ENCODE measurements at places on chromosomes 11 and 22. TPM values are rescaled to one million over a fixed set of nuclear protein-coding genes. Genes with fewer than 3 reads are reported as not detected.

- DNase-seq, result no peak
Measured at GRCh38 chr11:117072517-117073461, 25.4 kb downstream of the SIK3 start.

- DNase-seq, result no peak
Measured at GRCh38 chr11:116984186-116984585, 114.0 kb downstream of the SIK3 start.

DNA sequence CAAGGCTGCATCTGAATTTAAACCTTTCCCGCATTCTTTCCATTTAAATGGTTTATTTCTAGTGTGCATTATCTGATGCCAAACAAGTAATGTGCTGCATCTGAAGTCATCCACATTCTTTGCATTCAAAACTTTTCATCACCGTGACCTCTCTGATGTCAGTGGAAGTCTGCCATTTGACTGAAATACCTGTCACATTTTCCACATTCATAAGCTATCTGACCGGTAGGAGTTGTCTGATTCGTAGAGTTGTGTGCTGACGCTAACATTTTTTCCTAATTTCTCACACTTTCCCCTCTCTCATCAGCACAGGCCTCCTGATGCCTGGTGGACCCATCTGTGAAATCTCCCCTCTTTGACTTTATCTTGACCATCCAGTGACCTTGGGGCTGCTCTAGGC, 79.9 kb upstream of the BARX2 start:
- no peak for DNase-seq

DNA sequence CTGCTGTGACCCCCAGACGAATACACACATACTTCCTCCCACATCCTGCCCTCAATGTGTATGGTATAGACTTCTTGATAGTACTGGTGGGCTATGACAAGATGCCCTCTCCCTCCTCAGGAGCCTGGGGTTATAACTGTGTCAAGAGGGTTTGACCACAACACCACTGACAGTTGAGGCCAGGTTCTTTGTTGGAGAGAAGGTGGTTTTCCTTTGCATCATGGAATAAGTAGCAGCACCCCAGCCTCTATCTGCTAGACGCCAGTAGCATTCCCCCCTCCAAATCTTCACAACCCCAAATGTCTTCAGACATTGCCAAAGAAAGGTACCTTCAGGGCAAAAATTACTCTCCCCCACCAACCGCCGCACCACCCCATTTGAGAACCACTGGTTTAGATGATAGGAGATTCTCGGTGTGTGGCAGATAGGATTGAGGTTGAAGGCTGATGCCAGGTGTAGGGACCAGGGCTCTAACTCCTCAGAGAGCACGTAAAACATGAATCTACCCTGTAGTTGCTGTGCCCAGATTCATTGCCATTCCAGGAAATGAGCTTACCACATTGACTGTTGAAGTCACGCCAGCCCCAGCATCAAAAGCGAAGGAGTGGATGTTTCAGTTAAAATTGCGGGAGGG, 5.5 kb upstream of the MYO18B start:
- no peak for DNase-seq

DNA sequence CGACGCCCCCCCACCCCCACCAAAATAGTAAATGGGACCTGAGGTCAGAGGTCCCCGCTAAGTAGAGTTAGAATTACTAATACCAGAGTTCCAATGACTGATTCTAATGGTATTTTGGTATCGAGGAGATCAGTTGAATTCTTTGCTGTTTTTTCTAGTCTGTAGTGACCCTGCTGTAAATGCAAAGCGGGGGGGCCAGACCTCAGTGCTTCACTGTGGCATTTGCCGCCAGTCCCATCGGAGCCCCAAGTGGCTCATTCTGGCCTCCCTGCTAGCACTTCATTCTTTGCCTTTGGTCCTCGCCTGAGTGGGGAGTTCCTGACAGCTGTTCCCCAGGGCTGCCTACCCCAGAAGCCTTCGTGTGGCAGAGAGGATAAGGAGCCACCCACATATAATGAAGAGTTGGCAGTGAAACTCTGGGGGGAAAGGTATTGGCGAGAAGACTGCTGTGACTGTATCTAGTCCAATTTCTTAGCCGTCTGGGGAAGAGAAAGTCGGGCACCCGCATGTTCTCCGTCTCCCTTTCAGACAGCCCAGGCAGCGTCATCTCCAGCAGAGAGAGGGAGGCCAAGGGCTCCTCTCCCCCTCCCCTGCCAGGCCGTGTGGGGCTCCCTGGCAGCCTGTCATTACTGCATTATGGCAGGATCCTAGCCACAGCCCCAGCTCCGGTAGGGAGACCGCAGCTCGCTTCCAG, 19.4 kb upstream of the CABP7 start:
- no peak for DNase-seq

DNA sequence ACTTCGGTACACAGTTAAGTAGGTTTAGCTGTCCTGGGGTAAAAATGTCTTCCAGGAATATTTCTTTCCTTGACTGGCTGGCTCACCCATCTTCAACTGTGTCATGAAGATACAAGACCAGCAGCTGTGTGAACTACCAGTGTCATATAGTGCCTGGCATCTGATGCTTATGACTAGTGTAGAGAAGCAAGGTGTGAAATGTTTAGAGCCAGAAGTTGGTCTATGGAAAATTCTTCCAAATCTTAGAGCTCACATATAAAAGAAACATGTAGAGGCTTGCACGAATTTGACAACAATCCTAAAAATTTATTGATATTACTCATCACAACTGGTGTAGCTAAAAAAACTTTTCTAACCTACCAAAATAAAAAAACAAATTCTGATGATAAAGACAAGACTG, 54.4 kb downstream of the ARL14EP start:
- no peak for DNase-seq

- no peak for DNase-seq
Measured at GRCh38 chr11:45414088-45414487, 127.9 kb upstream of the SYT13 start.

DNA sequence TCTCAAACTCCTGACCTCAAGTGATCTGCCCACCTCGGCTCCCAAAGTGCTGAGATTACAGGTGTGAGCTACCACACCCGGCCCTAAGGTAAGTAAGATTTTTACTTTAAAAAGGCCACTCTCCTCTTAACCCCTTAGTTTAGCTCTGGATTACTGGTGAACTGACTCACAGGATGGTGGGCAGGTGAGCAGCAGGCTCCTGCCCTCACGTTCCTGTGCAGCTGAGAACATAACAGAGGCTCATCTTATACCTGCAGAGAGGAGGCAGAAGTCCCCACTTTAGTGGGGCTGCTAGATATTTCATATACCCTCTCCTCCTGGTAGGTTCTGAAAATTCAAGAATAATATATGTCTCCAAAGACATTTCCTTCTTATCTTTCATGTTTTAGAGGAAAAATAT, 17.1 kb upstream of the SERPIND1 start:
- DNase-seq, result no peak

DNA sequence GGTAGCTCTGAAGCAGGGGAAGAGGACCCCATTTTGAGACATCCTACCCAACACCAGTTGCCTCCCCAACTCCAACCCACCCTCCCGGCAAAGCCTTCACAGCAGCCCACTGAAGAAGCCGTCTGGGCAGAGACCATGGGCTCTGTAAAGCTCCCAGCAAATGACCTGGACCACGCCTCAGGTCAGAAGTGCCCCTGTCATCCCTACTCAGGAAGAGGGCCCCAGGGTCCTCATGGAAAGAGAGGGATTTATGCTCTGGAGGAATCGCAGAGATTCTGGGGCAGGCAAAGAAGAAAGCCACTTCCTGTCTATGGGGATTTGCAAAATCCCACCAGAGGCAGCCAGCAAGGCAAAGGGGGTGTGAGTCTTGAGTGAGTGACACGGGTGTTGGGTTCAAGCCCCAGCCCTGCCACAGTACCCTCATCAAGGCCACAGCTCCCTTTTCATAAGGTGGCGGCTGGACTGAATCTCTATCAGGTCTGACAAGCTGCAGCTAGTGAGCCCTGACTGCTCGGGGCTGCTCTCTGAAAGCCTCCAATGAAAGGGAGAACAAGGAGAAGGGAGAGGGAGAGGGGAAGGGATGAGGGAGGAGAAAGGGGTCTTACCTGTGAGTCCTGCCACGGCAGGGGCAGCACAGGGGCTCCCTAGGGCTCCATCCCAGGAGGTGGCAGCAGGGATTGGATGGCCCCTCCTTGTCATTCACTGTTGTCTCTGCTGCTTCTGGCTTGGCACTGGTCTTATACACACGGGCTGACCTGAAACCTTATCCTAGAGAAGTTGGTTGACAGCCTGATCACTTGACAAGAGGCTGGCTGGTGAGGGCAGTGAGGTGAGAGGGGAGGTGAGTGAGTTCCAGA, at the start of gene UCP3:
Gene UCP3, minus strand, starts transcription at position 713 of the 857 bp plus-strand sequence. CDS start 2,043 bp downstream, outside the sequence.
- no peak for DNase-seq

DNA sequence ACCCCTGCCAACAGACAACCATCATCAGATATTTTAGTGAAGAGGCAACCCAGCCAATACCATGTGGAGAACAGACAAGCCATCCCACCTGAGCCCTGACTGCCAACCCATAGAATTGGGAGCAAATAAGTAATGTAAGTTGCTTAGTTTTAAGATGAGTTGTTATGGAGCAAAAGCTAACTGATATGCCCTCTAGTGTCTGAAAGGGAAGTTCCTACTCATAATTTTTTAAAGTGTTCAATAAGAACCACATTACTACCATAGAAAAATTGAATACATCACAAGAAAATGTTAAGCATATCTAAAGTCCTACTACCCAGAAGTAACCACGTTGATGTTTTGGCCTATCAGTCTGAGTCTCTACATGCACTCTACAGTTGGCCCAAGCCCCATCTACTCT, 50.8 kb upstream of the SLC36A4 start:
- no peak for DNase-seq

DNA sequence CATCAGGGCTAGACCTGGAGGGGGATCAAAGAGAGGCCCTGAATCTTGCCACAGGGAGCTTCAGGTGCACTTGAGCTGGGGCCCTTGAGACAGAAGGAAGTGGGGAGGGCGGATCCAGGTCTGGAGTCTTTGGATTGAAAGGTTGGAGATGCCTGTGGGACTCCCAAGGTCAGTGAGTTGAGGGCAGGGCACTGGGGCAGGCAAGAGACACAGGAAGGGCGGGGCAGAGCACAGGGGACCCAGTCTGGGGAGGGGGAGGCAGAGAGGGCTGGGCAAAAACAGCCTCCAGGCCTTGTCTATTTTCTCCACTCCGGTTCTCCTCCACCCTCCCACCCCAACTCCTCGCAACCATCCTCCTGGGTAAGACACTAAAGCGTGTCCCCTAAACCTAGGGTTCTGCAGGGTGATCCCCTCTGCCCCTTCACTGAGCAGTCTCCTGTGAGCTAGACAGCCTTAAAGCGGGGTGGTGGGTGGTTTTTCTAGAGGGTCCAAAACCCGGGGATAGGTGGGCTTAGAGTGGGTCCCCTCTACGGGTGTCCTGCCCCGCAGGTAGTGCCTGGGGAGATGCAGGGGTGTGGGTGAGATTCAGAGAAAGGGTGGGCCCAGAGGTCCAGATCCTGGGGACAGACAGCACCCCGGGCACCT, 38.6 kb upstream of the CELSR1 start:
- DNase-seq, result no peak

GRCh38 chr11:35734669-35735410, 72.3 kb downstream of the TRIM44 start:
- no peak for DNase-seq

DNA sequence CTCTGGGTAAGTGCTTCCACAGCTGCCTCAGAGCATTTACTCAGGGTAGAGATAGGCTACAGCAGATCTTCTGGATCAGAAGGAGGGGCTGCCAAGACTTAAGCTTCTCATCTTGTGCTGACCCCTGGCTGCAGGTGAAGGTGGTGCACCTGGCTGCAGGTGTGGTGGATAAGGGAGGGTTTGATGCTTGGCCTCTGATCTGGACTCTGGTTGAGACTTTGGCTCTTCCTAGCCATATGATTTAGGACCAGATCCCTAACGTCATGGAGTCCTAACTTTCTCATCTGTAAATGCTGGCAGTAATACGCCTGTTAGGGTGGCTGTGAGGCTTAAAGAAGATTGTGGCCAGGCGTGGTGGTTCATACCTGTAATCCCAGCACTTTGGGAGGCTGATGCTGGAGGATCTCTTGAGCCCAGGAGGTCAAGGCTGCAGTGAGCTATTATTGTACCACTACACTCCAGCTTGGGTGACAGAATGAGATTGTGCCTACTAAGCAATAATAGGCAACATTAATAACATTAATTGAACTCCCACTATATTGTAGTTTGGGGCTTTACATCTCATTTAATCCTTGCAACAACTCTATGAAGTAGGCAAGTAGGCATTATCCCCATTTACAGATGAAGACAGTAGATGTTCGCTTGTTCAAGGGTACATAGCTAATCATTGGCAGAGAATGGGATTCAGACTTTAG, 10.7 kb downstream of the DTX4 start:
- DNase-seq, result no peak

- no peak for DNase-seq
Measured at GRCh38 chr22:47395481-47395880, 633.0 kb downstream of the TBC1D22A start.

GRCh38 chr11:125245299-125245698, 80.7 kb downstream of the PKNOX2 start:
- DNase-seq, result no peak

- DNase-seq, result peak; percentile 94
Measured at GRCh38 chr22:50200461-50201190, at the start of gene SELENOO. Gene SELENOO, plus strand, starts transcription at chr22:50201011. Its CDS starts 26 bp downstream, at chr22:50201037.

DNA sequence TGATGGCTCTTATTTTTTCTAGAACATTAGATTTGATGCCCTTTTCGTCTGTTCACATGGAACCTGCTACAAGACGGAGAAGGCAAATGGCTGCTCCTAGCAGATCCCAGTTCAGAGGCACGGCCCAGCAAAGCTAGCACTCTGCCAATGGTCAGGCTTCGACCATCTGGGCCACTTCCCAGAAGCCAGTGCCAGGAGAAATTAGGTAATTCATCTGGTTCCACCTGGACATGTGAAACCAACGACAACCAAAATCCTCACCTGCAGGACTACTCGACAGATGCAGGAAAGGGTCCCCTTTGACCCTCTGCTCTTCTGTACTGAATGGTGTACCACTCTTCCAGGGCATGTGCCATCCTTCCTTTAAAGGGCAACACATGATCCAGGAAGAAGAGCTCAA, 25.4 kb downstream of the MICAL3 start:
- DNase-seq, result no peak

DNA sequence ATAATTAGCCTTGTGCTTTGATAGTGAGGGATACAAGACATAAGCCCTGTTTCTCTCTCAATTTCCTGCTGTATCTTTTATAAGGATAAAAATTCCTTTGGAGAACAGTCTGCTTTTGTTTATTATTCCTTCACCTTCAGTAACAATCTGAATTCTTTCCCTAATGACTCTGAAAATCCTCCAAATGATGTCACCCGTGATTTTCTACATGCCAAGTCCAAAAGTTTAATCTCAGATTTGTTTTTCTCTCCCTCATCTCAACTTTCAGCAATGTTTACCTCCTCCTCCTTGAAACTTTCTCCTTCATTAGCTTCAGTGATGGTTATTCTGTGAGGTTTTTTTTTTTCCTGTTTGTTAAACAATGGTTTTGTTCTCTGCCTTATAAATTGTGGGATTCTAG, 2.2 kb downstream of the OR51E2 start:
- DNase-seq, result no peak

GRCh38 chr22:39003165-39003638, 10.9 kb upstream of the APOBEC3C start:
- peak; percentile 69 for DNase-seq

- DNase-seq, result no peak
Measured at GRCh38 chr22:40479887-40480538, 109.6 kb downstream of the SGSM3 start.

Gene CLTCL1
- polyA plus RNA-seq, result 9.9 TPM

Gene ENTHD1
- not detected for polyA plus RNA-seq

Gene PANX3
- polyA plus RNA-seq, result not detected

Gene SCGB1C1
- polyA plus RNA-seq, result not detected

Gene FGF3
- polyA plus RNA-seq, result not detected

Gene CCDC15
- polyA plus RNA-seq, result 0.10 TPM

Gene SHISAL1
- polyA plus RNA-seq, result 0.37 TPM

Gene DYNC2H1
- polyA plus RNA-seq, result 3.4 TPM

Gene DPAGT1
- 15.3 TPM for polyA plus RNA-seq

Gene MICAL2
- polyA plus RNA-seq, result 57.9 TPM

Gene CD81
- polyA plus RNA-seq, result 346 TPM

Gene MMP12
- polyA plus RNA-seq, result not detected

Gene SYT7
- 17.1 TPM for polyA plus RNA-seq

Gene PIH1D2
- polyA plus RNA-seq, result 1.0 TPM
